Inflammatory macrophage (primary cell): ENCODE measurements at places on chromosomes 7 and 10.
A peak's percentile ranks its signal among the peaks of the same experiment; 100 is the strongest.

GRCh38 chr7:85567983-85568382 lies 381.1 kb upstream of the SEMA3D start:
- DNase-seq: no peak

DNA sequence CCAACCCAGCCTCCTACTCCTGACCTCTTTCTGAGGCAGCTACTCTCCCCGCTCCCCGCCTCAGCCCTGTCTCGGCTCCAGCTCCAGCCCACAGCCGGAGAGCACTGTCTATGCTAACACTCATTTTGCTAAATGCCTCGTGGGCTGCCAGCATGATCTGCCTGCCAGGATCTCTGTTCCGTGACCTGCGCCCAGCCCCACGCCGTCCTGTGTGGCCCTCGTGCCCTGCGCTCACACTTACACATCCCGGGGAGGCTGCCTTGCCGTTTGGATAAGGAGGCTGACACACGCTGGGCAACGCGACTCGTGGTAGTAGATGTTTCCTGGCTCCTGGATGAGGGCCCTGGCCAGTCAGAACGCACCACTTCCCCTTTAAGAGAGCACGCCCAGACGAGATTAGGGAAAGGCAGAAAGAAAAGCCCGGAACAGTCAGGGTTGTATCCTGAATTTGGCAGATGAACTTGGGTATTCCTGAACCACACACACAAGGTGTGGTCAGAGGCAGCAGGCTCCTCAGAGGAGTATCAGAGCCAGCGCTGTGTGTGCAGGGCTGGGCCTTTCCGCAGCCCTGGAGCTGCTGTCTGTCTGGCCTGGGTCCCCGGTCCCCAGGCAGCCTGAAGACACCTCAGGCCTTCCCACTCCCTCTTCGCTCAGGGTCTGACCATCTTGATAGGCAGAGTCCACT lies 97.7 kb upstream of the EFCAB10 start:
- DNase-seq: peak; percentile 80

DNA sequence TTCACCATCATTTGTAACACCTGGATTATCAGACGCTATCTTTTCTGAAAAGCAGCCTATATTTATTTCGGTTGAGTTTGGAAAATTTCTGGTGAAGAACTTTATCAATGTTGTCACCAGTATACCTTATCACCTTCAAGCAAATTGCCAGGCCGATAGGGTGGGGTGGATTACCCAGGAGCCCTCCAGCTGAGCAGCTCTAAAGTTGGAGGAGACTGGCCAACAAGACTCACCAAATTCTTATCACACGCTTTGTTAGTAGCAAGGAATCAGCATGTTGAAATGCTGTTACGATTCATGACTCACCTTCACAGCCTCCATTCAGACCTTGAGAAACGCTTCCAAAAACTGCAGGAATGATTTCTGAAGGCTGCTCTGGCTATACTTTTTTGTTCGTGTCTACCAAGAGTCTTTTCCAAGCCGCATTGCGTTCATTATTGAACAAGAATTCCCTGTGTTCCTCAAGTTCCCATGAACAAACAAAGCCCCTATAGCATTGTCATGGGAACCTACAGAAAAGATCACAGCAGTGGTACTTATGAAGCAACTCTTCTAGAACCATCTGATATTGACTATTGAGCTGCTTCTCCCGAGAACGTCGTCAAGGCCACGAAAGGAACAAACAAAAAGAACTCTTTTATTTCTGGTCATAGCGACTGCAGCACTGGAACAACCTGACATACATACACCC lies 291.4 kb downstream of the SFMBT2 start:
- peak; percentile 5 for DNase-seq

- no peak for DNase-seq
Measured at GRCh38 chr7:39406467-39406866, 159.7 kb upstream of the YAE1 start.

GRCh38 chr10:95833042-95833610 lies 74.6 kb upstream of the CC2D2B start:
- no peak for DNase-seq

- no peak for DNase-seq
Measured at GRCh38 chr10:67802767-67803538, 35.0 kb downstream of the DNAJC12 start.

DNA sequence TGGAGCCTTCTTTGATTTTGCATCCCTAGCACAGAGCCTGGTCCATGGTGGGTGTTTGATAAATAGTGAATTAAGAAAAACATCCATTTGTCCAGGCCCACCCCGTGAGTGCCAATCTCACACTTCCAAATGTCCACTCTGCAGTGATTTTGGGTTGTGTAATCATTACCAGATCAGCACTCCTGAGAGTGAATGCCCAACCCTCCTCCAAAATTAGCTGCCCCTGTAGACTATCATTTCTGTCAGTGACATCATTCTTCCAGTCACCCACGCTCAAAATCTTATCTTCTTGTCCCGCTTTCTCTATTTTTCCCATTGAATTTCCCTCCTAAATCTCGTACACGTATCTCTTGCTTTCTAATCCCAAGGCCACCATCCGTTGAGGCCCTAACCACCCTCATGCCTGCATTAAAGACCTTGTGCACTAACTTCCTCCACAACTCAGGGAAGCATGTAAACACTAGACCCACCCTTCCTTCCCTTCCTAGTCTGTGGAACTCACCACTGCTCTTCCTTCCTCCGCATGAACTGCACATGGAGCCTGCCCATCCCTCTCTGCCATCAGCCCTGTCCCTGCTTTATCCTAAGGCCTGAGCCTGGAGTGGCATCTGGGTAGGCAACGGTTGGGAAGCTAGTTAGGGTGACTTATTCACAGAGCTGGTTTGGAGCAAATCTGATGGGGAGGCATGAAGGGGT lies 32.8 kb downstream of the PIK3AP1 start:
- peak; percentile 40 for DNase-seq

DNA sequence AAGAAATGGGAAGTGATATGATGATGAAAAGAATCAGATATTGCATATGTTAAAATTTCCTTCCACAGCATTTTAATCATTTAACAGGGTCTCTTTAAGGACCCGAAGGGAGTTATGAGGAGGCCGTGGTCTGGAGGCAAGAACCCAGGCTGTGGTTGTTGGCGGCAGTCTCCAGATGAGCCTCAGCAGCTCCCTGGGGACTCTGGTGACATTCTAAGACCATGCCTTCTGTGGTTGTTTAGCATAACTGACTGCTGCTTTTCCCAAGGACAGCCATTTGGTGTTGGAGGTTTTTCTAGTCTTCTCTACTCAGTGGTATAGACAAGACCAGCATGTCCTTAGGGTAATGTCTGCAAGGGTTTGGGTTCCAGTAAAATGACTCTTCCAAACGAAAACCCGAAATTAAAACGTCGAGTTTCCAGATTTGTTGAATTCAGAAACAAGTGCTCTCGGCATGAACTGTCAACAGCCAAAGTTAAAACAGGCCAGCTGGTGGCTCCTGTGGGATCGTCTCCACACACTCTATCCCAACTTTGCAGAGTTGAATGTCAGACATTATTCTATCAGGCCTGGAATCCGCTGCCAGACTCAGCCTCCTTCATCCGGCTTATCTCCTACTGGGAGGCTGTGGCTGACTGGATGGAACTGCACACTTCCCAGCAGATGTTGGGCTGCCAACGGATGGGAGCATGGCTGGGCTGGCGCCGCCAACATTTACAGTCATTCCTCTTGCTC lies 183.1 kb downstream of the TAX1BP1 start:
- no peak for DNase-seq
